ENCODE measurements at places on chromosomes 11 and 22.

GRCh38 chr22:24321999-24322398 lies 51.4 kb downstream of the SPECC1L start:
- DNase-seq, result no peak

GRCh38 chr22:48889209-48889830 lies 938.4 kb downstream of the BRD1 start:
- DNase-seq, result no peak

- no peak for DNase-seq
Observed at GRCh38 chr11:119356349-119357031, 10.0 kb upstream of the MFRP start.

GRCh38 chr11:44987506-44987905 lies 36.8 kb upstream of the TP53I11 start:
- DNase-seq, result no peak

DNA sequence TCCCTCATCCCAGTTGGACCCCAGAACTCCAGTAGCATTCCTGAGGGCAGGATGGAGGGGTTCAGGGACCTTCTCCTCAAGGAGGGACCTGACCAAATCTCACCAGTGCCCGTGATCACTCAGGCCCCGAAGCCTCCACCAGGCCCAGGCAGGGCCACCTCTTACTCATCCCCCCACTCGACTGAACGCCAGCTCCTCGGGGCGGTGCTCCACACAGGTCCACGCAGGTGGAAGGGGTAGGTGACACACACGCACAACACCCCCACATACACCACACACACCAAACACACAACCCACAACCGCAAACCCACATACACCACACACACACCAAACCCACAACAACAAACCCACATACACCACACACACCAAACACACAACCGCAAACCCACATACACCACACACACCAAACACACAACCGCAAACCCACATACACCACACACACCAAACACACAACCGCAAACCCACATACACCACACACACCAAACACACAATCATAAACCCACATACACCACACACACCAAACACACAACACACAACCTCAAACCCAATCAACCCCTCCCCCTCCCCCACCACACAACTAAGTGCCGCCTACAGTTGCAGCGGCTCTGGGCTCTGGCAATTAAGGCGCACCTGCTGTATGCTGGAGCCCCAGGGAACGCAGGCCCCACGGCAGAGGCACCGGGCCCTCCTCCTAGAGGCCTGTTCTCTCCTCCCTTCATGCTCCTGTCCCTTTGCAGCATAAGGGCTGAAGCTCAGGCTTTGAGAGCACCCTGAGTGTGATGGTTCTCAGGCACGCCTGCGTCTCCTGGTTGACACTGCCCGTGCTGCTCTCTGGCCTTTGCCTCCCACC lies 1318.1 kb downstream of the TBC1D22A start:
- DNase-seq, result no peak
